ENCODE measurements at places on chromosomes 13 and 19.

DNA sequence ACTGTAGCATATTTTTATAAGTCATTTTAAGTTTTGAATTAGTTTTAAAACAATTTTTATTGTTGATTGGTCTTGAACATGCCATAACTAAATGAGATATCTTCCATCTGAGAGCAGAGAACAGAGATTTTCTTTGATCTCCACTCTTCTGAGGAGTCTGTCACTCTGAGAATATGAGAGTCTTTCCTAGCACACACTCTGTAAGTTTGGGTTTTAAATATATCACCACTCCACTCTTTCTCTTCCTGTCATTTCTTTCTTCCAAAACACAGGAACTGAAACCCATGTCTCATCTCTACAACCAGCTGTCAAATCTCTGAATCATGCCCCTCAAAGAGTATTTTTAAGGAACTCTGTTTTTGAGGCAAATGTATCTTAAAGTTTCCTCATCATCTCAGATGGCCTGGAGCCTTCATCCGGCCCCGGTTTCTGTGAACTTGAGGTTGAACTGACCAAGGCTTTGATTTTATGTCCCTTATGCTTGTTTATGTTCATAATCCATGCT is 698.2 kb upstream of the SGCG start:
- no peak for DNase-seq

- no peak for DNase-seq
Measured at GRCh38 chr19:41923045-41923788, 5.0 kb downstream of the ERFL start.

DNA sequence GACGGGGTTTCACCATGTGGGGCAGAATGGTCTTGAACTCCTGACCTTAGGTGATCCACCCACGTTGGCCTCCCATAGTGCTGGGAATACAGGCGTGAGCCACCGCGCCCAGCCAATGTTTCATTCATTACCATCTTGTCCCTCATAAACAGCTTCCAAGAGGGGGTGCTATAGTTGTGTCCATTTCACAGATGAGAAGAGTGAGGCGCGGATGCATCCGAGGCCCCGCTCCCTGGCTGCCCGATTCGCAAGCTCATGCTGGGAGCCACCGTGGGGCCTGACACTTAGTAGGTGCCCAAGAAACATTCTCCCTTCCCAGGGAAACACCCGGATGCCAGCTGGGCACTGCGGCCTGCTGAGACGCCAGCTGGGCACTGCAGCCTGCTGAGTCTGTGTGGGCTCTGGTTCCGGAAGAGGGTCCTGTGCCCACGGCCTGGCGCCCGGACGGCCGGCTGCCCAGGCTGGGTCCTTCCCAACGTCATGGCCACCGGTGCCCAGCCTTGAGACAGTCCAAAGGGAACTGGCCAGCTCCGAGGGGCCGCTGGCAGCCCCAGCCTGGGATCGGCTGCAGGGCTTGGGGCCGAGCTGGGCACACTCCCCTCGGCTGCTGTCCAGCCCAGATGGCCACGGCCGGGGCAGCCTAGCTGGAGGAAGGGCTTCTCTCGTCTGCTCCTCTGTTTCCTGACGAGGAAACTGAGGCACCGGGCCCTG is 54.7 kb downstream of the NFIC start:
- DNase-seq, result no peak

DNA sequence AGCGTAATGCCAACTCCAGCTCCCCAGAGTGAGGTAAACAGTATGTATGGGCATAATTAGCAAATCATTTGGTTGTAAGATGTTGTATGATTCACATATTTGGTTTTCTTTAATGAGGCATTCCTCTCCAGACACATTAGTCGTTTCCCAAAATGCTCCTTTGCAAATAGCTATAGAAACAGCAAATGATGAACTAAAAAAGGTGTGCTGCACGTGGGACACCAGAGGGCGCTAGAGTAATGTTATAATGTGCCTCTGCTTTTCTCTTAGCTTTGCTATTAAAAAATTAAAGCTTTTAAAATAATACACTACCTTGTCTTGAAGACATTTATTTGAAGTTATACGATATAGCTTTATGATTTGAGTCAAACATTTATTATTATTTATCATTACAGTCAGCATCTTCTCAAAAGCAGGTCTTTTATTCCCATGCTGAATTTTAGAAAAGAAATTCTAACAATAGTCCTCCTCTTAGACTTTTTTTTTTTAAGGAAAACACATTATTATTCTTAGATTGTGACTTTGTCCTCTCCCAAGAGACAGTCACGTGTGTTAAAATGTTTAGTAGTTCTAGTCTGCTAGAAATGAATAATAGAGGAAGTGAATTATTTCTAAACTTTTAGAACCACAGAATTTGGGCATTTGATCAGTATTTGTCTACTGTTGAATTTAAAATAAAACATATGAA is 121.6 kb upstream of the FRY start:
- DNase-seq, result peak; percentile 20

GRCh38 chr19:36527873-36528193 is 238 bp downstream of the ZNF260 start:
- DNase-seq, result no peak

GRCh38 chr13:113800576-113800926 is 41.5 kb downstream of the TMEM255B start:
- DNase-seq, result no peak

Measured in stimulated activated CD4-positive, alpha-beta T cell treated with anti-CD3 and anti-CD28 coated beads, Interleukin-12 subunit alpha, Interleukin-12 subunit beta, amount 100 ng/mL, for 48 hours (primary cell).